T-helper 2 cell treated with Interferon-gamma antibody and Interleukin-4, amounts not matched to agents 5 μg/mL and 100 μg/mL, for 36 hours (primary cell): ENCODE measurements at places on chromosomes 7 and 10.
A peak's percentile ranks its signal among the peaks of the same experiment; 100 is the strongest.

GRCh38 chr7:36119005-36119706, 33.9 kb upstream of the EEPD1 start:
- DNase-seq: no peak

DNA sequence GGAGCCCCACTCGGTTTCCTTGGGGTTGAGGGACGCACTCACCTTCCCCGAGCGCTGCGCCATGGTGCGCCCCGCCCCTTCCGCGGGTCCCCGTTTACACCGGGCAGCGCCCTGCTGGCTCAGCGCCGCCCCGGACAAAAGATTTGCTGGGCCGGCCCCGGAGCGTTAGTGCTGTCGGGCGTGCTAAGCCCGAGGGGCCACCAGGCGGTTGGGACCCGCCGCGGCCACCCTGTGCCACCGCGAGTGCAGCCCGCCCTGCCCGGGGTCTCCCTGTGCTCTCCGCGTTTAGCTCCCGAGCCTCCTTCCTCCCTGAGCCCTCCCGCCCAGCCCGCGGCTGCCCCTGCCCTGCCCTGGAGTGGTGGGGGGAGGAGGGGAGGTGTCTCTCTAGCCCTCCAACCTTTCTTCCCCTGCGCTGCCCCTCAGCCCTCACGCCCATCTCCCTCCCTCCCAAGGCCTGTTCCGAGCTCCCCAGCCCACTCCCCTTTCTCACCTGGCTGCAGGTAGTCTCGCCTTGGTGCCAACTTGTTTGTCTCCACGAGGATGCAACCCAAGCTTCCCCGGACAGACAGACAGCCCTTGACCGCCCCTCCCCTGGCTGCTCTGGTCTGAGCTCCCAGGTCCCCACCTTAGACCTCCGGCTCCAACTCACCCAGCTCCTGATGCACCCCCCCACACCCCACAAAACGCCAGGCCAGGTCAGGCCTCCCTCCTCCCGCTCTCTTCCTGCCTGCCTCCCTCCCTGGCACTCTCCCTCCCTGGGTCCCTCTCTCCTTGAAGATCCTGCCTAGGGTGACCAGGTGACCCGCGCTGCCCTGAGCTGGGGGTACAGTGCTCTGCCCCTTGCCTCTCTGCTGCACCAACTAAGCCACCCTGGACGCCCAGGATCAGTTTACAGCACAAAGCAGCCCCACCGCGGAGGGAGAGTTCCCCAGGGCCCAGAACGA, at the start of gene CRYGN:
CRYGN (minus strand) TSS at position 287 of the 944 bp plus-strand sequence; CDS start at position 63, 224 bp downstream.
- no peak for DNase-seq

GRCh38 chr10:75672111-75672671, 240.8 kb downstream of the LRMDA start:
- no peak for DNase-seq

- DNase-seq: no peak
Observed at GRCh38 chr7:44963364-44964290, 15.2 kb downstream of the MYO1G start.

- DNase-seq: no peak
Observed at GRCh38 chr7:113424185-113424817, 305.9 kb upstream of the SMIM30 start.

DNA sequence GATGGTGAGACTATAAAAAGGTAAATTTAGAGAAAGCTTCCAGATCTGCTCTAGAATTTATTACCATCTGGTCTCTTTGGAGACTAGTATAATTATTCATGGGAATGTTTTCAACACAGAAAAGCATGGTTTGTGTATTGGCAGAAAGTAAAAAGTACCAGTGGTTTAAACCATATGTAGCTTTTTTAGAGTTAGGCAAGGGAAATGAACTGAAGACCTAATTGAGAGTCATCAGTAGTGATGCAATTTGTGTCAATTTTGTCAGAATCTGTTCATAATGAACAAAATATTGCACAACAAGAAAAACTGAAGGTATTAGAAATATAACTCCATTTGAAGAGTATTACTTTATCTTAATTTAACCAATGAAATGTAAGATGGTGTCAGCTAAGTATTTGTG, 181.4 kb downstream of the ADK start:
- no peak for DNase-seq

- no peak for DNase-seq
Observed at GRCh38 chr10:59891936-59892335, 14.4 kb downstream of the CCDC6 start.

GRCh38 chr10:11874568-11875493, 51.7 kb downstream of the PROSER2 start:
- peak; percentile 20 for DNase-seq

- no peak for DNase-seq
Observed at GRCh38 chr10:52993109-52993508, 220.5 kb upstream of the MBL2 start.
